ENCODE measurements at places on chromosomes 13 and 19. TPM values are rescaled to one million over a fixed set of nuclear protein-coding genes. Genes with fewer than 3 reads are reported as not detected.

The PBX4 gene
- total RNA-seq, result 0.88 TPM

The KIR3DL1 gene
- not detected for total RNA-seq

The CLIP3 gene
- 1.2 TPM for total RNA-seq

The UNC13A gene
- total RNA-seq, result 1.7 TPM
